ENCODE measurements at places on chromosomes 2 and 18.

GRCh38 chr2:222904557-222905258, 43.9 kb downstream of the ACSL3 start:
- no peak for DNase-seq

GRCh38 chr18:32549248-32550110, 78.8 kb upstream of the GAREM1 start:
- peak; percentile 8 for DNase-seq

DNA sequence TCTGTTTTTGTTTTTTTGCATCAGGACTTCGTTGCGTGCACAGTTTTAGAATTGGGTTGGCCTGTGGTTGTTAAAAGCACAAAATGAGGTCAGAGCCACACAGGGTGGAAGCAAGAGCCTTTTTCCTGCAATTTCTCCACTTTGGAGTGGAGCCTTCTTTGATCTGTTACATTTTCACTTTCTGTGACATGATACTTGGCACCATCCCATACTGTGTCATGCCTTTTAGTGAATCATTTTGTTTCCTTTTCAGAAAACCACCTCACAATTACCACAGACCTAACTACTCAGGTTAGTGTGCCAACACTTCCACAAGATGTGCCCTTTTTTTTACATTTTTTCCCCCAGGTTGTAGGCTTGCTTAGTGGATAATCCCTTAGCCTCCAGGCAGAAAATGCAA, 32.5 kb downstream of the MERTK start:
- no peak for DNase-seq

DNA sequence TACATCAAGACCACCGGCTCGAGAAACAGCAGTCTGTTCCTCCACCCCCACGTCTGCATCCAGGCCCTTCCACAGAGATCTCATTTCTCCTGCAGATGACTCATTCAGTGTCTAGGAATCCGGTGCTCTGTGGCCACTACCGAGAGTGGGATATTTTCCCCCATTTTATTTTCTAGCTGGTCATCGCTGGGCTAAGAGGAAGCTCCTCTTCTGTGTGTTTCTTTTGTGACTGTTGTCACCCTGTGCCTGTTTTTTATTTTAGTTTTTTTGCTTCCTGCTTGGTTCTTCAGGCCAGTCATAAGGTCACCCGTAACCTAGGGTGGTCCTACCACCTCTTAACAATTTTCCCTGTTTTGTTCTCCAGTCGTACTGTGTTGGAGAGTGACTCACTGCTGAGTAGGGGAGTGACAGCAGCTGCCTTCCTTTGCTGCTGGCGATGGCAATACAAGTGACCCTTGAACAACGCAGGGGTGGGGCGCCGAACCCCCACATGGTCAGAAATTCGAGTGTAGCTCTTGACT, 6.7 kb downstream of the RAMP1 start:
- DNase-seq, result no peak

GRCh38 chr2:15169326-15170069, 391.6 kb downstream of the NBAS start:
- no peak for DNase-seq

GRCh38 chr18:35028536-35028935, 12.7 kb upstream of the MAPRE2 start:
- no peak for DNase-seq

DNA sequence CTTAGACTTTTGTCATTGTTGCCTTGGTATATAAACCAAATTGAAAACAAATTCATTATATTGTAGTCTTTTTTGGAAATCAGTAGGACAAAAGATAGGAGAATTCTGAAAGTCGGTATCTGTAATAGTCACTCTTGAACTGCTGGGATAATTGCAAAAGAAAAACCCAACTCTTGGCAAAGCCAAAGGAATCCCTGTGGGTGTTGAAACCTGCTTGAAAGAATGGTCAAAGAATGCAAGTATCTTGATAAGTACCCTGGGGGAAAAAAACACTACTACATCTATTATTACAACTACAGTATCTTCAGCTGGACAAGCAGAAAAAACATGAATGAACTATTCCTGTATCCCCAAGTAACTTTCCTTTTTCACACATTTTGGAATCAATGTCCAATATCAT, 7.3 kb upstream of the FAM237A start:
- DNase-seq, result no peak

DNA sequence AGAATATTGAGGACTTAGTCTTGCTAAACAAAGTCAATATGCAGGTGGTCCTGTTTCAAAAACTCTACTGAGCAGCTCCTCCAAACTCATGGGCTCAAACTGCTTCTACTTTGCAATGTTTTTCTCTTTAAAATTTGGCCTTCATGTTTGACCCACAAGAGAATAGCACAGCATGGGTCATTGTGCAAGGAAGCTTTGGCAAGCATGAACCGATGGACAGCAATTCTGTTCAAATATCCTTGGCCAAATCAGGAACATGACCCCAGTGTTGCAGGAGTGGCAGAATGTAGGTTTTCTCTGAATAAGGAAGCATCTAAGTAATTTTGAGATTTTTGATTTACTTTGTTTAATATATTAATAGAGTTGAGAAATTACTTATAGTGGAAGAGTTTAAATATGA, 477.9 kb downstream of the KCNJ3 start:
- no peak for DNase-seq

GRCh38 chr2:27288610-27289009, 6.4 kb downstream of the TRIM54 start:
- DNase-seq, result no peak

DNA sequence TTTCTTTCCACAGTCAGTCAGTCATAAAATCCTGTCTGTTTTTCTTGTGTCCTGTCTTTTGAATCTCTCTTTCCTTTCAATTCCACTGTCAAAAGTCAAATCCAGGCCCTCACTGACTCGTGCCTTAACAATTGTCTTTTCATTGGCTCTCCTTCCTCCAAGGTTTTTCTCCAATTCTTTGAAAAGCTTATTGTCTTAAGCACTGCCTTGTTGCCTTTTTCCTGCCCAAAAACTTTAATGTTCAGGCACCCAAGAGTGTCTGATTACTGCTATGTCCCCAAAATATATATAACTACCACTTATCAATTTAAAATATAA, 13.9 kb upstream of the SULT1C4 start:
- DNase-seq, result no peak
